SHP77 treated with DMSO at 0.1 percent for 48 hours (cell line): ENCODE measurements at places on chromosomes 2 and 18.

DNA sequence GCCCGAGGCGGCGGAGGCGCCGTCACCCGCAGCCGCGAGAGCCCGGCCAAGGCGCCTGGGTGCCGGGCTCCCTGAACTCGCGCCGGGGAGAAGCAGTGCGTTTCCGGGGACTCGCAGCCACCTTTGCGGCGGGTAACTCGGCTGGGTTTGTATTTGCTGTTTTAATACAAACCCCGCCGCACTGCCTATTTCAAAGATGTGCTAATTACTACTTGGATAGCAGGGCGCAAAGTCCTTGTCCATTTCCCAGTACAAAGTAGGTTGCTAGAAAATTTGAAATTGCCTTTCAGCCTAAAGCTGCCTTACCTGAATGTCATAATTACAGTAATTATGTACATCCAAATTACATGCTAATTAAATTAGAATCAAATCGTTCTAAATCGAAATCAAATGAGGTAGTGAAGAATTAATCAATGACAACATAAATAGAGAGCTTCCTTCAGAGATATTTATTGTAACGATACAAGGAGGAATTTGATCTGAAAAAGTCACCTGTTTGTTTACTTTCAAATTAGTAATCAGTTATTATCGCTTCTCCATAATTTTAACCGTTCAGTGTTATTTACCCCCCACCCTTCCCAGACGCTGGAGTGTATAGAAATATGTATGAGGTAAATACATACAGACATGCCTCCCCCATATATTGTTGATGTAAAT is 8.1 kb downstream of the SP9 start:
- no peak for DNase-seq

GRCh38 chr2:66001538-66001937 is 433.4 kb upstream of the MEIS1 start:
- DNase-seq: no peak

DNA sequence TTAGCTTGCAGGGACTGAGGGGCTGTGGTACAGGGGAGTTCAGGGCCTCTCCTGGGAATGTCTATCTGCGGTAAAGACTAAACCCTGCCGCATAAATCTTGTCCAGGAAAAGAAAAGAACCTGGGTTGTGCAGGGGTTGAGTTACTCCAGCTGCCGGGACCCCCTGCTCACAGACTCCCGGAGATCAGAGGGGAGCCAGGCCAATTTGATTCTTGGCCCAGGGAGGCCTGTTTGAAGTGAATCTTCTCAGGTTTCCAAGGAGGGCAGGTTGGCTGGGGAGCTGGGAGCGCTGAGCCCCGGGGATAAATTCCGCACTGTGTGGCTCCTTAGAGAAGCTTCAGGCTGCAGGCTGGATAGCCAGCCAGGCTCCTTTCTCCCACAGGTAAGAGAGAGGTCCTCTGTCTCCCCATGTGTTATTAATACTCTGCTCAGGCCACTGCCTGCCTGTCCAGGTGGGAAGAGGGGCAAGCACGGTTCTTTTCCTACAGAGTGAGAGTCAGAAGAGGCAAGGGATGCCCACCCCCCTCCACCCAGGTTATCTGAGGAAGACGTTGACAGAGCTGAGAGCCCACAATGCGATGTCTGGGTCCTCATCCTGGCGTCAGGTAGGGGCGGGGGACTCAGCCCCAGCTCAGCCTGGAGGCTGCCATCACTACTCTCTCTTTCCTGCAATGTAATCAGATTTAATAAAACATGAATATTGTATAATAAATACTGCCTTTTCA is 82.7 kb downstream of the LONRF2 start:
- no peak for DNase-seq

DNA sequence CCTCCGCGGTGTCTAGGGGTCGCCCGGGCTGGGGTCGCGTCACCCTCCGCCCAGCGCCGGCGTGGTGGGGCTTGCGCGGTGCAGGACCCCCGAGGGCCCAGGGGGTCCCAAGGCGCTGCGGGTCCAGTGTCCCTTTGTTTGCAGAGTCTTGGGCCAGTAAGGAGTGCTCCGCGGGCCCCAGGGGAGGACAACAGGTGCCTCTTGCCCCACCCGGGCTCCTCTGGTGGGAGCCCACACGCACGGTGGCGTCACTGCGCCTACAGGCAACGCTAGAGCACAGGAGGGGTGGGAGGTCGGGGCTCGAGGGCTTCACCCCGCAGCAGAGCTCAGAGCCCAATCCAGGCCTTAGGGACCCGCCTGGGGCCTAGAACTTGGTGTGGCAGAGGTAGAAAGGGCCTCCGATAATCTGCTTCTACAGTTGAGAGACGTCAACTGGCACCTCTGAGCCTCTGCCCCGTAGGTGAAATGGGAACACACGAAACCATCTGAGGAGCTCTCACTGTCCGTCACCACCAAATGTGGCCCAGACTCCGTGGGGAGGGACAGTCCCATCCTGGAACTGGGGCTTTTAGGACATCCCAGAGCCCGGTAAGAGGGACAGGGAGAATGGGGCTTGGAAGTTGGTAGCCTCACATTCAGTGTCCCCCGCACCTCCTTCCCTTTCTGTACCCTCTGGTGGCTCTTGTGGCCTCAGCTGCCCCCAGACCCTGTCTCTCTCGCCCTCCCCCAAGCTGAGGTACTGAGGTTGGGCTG is 1.4 kb downstream of the ARID5A start:
- DNase-seq: no peak

DNA sequence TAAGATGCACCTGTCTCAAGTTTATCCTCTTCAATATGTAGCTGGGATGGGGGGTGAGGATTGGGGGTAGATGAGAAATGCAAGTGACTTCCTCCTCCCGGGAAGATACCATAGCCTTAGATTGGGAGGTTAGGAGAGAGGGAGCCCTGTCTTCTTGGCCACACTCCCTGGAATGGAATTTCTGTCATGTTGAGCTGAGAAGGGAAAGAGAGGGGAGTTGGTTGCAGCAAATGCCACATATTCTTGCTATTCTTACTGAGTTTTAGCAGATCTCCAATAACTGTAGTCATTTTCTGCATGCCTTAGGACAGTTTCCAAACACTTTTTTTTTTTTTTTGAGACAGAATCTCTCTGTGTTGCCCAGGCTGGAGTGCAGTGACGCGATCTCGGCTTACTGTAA is 35.9 kb downstream of the TAF4B start:
- DNase-seq: no peak

- no peak for DNase-seq
Observed at GRCh38 chr18:50099725-50100407, 95.1 kb downstream of the MYO5B start.

- DNase-seq: no peak
Observed at GRCh38 chr2:5694306-5694705, 2.1 kb downstream of the SOX11 start.

- DNase-seq: no peak
Observed at GRCh38 chr2:97798416-97798815, 85.0 kb downstream of the ZAP70 start.

DNA sequence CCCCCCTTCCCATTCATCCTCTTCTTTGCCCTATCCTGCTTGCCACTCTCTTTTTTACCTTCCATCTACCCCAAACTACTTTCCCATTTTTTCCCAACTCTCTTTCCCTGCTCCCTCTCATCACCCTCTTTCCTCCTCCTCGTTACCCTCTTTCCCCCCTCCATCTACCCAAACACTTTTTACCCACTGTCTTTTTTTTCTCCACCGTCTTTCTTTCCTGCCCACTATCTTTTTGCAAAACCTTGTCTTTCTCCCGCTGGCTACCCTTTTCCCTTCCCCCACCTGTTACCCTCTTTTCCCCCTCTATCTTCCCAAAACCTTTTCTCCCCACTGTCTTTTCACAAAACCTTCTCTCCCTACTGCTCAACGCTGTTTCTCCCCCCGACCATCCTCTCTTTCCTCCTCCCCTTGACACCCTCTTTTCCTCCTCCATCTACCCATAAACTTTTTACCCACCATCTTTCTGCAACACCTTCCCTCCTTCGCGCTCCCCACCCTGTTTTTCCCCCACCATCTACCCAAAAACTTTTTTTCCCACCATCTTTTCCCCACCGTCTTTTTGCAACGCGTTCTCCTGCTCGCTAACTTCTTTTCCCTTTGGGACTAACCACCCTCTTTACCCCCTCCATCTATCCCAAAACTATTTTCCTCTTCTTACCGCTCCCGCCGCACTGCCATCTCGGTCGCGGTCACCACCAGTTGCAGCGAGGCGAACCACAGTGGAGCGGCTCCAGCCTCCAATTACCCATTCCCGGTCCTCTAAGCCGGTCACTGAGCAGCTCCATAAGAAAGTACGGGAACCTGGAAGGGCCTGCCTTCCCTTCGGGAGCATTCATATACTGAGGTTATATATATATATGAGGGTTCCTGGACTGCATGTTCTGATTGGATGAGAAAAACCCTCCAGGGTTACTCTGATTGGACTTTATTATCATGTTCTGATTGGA is 15.0 kb downstream of the CCDC74A start:
- no peak for DNase-seq

- peak; percentile 92 for DNase-seq
Observed at GRCh38 chr18:77366720-77367641, 117.3 kb downstream of the GALR1 start.

GRCh38 chr2:217316743-217317142 is 456.9 kb upstream of the TNP1 start:
- DNase-seq: no peak

DNA sequence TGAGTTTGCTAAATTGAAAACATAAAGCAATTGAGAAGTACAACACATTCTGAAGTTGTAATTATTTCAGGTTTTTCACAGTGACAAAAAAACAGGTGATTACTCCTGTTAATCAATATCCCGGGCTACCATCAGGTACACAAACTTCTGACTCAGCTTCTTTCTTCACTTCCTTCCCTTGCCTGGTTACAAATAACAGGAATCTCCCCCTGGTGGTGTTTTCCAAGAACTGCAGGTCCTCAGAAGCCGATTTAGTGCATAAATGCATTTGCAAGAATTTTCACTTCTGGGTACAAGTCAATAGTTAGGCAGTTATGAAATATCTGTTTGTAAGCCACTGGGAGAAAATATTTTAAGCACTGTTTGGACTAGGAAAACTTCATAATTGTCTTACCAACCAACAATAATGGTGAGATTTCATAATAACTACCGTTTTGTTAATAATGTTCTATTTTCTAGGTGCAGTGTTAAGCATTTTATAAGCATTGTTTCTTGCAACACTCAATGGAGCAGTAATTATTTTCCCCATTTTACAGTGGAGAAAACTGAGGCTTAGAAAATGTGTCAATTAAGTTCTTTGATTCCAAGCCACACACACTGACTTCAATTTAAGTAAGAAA is 12.4 kb upstream of the GMCL1 start:
- peak; percentile 36 for DNase-seq

- DNase-seq: no peak
Observed at GRCh38 chr18:47163241-47163640, 12.9 kb downstream of the IER3IP1 start.

DNA sequence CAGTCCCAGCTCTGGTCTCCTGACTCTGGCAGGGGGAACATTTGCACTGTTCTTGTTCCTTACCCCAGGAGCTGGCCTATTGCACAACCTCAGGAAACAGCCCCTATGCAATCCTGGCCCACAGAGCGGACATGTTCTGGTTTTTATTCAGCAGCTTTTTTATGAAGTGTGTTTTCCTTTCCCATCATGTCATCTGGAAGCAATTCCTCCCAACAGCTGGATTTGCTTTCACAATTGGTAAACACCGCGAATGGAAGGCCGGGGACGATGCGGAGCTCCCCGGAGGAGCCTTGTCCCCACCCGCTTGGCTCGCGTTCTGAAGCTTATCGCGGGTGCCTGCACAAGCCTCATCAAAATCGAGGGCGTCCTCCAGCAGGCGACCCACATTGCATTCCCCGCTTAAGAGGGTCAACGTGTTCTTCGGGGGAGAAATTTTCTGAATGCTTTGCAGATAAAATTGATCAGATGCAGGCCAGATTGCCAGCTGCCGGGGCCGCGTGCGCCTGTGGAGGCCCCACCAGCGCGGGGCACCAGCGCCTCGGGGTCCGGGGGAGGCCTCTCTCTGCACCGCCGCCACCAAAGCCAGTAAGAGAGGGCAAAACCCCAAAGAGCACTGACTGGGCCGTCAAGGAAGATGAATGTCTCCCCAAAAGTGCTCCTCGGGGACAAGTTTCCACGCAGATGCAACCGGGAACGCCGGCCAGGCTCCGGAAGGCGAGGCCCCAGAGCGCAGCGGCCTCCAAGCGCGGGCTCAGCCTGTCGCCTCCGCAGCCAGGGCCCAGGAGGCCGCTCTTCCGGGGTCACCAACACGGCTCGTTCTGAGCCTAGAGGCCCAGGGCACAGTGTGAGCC is 60.3 kb upstream of the SP3 start:
- no peak for DNase-seq

DNA sequence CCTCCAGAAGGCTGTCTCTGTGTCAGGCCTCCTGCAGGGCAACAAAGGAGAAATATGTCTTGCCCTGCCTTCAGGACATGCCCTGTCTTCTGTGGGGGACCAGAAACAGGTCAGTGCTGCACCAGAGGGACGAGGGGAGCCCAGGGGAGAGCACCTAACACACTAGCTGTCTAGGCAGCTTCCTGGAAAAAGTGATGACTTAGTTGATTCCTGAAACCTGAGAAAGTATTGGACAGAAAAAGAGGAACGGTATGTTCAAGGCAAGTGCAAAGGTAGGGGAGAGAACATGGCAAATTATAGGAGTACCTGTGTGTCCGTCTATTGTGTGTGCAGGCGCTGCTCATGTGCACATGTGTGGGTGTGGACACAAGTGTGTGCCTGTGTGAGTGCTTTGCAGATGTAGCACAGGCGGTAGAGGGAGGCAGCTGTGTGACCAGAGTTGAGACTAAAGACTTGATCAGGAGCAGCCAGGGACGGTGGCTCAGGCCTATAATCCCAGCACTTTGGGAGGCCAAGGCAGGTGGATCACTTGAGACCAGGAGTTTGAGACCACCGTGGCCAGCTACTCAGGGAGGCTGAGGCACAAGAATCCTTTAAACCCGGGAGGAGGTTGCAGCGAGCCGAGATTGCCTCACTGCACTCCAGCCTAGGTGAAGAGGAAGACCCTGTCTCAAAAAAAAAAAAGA is 119.5 kb downstream of the GYPC start:
- no peak for DNase-seq

GRCh38 chr18:51029378-51029693 is 677 bp upstream of the SMAD4 start:
- DNase-seq: no peak

DNA sequence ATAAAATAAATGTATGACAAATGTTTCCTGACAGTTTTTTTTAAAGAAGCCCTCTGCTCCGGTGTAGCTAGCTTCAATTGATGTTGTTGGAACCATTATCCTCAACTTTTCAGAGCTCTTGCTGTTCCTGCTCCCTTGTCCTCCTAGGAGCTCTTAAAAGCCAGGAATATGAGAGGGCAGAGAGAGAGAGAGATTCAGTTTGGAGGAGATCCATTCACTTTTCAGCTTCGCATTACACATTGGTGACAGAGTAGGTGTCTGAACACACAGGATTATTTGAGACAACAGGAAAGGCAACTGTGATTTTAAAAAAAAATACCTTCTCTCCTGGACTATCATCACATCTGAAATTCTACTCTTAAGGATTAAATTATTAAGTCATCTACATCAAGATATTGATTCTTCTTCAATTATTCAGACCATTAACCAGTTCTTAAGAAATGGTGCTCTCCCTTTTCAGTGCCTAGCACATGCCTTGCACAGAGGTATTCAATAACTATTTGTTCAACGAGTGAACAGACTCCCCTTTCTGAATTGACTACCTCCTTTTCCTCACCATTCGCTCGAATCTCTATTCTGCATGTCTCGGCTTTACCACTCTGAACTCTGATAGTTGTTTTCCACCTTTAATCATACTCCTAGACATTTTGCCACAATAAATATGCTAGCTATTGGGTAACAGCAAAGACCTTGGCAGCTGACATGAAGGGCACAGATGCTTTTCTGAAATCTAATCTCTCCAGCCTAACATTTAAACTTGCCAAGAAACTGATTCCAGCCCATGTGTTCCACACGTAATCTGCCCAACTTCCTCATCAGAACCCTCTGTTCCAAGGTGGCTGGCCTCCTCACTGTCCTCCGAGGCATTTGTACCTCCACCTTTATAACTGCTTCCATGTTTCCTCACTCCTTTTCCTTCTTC is 28.6 kb upstream of the SLC35F5 start:
- no peak for DNase-seq
